ENCODE measurements at places on chromosomes 13 and 19.

- DNase-seq: no peak
Measured at GRCh38 chr13:74871369-74872070, 610.4 kb downstream of the TBC1D4 start.

DNA sequence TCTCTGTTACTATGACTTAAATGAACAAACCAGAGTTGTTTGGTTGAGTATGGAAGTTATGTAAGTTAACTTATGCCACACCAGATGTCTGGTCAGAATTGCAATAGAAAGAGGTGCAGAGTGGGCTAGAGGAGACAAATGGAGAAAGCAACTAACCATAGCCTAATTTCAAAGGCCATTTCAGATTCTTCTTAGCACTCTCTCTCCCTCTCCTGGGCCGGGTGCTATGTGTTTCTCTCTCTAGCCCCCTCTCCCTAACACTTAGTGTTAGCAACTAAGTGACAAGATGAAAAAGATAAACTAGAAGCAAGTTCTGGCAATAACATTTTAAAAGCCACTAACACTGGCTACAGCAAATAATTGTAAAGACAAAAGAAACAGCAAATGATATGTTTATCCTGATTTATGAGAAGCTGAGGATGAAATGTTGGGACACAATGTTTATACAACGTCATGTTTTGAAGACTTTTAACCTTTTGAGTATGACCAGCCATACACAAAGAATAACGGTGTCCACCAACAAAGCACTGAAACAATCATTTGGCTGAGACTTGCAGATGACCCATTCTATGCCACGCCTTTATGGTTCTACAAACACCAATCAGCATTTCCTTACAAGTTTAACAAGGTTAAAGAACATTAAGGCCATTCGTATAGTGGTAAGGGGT, 18.6 kb downstream of the SERPINE3 start:
- no peak for DNase-seq

- DNase-seq: no peak
Measured at GRCh38 chr19:3851254-3852176, 17.3 kb downstream of the ZFR2 start.

DNA sequence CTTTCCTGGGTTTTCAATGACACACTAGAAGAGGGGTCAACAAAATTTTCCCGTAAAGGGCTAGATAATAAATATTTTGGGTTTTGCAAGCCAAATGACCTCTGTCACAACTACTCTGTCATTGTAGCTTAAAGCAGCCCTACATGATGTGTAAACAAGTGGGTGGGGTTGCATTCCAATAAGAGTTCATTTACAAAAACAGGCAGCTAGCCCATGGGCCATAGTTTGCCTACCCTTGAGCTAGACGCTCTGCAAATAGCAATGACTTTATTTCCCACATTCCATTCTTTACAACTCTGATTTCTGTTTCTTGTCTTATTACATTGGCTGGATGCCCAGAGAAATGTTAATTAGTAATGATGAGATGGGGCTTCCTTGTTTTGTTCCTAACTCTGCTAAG, 76.0 kb downstream of the ZNF557 start:
- DNase-seq: no peak

DNA sequence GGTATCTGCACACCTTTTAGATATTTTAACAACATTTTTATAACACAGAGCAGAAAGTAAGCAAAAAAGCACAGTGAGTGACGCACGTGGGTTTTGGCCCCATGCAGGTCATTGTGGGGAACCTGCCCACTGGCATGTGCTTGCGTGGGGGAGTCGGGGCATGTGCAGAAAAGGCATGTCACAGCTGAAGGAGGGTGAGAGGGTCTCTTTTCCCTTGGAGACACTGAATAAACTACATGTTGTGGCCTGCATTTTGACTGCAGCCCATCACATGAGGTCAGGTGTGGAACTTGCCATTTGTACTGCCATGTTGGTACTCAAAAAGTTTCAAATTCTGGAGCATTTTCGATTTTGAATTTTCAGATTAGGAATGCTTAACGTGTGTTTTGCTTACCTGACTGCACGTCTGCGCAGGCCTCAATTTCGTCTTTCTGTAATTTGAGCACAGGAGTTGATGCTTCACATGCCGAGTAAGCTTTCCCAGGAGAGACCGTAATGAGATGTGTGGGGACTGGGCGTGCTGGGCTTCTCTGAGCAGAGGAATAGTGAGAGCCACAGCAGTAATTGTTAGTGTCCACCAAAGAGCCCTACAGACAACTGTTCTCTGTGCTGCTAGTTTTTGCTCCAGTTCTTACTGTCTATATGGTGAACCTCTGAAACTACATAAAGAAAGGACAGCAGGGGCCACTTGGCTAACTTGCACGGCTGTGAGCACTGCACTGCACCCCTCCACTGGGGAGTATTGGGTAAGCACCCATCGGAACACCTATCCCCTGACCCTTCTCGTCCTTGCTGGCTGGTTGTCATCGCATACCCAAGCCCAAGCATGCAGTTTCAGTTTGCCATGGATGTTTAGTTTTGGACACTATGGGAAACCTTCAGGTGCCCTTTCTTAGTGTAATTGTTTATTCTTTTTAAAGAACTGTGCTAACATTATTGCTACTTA, 72.9 kb upstream of the GPR183 start:
- no peak for DNase-seq

DNA sequence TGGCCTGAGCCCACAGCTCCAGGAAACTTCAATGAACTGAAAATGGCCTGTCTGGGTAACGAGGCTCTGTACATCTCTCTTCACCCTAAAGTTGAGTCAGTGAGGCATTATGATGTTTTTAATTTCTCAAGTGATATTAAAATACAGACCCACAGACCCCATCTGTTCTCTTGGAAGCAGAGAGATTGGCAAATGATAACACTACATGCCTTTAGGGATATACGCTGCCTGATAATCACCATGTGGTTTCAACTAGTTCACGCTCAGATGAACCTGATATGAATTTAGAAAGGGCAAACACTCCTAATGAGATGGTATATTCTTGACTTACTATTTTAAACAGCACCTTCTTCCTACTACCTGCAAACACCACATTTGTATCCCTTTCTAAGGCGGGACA, 127.5 kb downstream of the RFC3 start:
- DNase-seq: no peak

DNA sequence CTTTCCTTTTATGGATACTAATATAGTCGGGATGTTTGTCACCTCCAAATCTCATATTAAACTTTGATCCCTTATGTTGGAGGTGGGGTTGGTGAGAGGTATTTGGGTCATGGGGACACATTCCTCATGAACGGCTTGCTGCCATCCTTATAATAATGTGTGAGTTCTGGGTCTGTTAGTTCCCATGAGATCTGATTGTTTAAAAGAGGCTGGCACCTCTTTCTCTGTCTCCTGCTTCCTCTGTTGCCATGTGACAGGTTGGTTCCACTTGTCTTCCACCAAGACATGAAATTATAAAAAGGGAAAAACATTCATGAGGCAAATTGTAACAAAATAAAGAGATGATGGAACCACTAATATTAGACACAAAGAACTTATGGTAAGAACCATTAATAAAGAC, 107.8 kb upstream of the ATXN8OS start:
- no peak for DNase-seq

GRCh38 chr13:48626726-48627451, 26.8 kb upstream of the CYSLTR2 start:
- DNase-seq: peak; percentile 15

GRCh38 chr13:70189981-70190380, 81.7 kb upstream of the KLHL1 start:
- peak; percentile 9 for DNase-seq

DNA sequence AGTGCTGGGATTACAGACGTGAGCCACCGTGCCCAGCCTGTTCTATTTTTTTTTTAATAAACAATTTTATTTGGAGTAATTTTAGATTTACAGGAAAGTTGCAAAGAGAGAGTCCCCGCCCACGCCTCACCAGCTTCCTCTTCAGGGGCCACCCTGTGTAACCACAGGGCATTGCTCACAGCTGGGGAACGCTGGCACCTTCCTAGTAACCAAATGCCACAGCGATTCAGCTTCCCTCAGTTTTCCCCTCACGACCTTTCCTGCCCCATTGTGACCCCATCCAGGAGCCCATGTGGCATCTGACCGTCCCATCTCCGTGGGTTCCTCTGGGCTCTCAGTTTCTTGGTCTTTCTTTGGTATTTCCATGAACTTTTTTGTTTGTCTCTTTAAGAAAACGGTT, 83.9 kb downstream of the GNG7 start:
- no peak for DNase-seq

- DNase-seq: no peak
Measured at GRCh38 chr13:101529422-101529821, 76.9 kb downstream of the ITGBL1 start.

- no peak for DNase-seq
Measured at GRCh38 chr19:5052515-5052914, 83.6 kb downstream of the KDM4B start.

DNA sequence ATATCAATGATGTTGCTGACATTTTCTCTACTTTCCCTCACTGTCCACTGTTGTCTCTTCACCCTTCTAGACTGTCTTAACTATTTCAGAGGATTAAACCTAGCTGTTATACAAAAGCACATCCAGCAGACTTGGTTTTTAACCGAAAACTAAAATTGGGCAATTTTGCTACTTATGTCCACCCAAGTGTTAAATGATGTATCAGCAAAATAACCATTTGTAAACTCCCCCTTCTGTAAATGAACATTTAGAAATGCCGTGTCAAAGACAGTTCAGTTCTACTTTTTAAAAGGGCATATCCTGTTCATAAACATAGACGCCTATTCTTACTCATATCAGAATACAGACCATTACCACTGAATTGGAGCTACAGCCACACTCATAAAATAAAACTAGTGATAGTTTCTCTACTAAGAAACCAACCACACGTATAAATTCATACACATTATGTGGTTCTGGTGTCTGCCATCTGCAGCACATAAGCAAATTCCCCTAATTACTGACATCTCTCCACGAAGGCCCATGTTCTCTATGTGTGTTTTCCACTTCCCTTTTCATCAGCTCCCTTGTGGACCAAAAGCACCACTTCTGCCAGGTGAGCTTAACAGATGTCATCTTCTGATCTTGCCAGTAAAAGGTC, 1091.8 kb downstream of the PCDH9 start:
- no peak for DNase-seq

GRCh38 chr19:10352764-10353671, 13.6 kb upstream of the ICAM3 start:
- DNase-seq: peak; percentile 91

DNA sequence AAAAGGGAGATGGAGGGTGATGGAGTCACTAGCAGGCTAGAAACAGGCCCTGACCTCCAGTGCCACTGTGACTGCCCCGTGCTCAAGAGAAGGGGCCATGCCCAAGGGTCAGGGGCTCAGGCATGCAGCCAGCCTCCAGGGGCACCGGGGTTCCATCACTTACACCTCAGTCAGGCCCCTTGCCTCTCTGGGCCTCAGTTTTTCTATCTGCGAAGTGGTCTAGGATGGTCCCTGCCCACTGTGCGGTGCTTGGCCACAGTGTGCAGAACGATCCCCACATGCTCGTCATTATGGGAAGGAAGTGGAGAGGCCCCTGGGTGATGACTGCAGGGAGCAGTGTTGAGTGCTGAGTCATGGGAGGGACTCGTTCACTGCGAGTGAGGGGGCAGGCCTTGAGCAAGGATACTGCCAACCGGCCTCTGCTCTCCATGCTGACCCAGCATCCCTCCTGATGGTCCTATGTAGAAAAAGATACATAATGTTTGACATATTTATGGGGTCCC, 23.1 kb downstream of the TMED1 start:
- DNase-seq: no peak

DNA sequence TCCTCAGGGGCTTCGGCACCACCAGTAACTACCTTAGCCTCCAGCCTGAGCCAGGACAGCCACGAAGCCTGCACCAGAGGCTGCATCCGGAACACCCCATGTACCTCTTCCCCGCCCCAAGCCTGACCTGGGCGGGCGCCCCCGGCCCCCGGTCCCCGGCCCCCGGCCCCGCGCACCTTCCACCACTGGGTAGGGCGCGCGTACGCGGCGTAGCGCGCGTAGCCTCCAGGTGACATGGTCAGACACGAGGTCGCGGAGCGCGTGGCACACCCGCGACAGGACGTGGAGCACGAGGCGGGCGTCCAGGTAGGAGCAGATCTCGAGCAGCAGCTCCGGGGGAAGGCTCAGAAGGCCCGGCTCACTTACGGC, 450 bp downstream of the FBXW9 start:
- no peak for DNase-seq

- DNase-seq: no peak
Measured at GRCh38 chr19:38019396-38019724, 112.4 kb downstream of the SIPA1L3 start.

- peak; percentile 63 for DNase-seq
Measured at GRCh38 chr19:45677351-45678230, 9.6 kb downstream of the GIPR start.

DNA sequence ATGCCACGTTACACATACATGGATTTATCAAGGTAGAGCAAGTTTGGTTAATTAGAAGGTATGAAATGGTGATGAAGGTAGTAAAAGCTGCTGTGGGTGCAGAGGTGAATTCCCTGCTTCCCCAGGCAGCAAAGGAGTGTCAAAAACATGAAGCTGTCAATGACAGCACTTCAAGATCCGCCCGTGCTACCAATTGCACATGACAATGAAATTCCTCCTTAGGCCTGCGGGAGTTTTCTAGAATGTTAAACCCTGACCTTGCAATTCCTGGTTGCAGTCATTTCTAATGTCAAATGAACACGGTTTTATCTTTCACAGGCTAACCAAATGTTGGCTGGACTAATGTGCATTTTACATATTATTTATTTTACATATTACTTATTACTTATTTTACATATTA, 67.7 kb upstream of the LSM14A start:
- no peak for DNase-seq

DNA sequence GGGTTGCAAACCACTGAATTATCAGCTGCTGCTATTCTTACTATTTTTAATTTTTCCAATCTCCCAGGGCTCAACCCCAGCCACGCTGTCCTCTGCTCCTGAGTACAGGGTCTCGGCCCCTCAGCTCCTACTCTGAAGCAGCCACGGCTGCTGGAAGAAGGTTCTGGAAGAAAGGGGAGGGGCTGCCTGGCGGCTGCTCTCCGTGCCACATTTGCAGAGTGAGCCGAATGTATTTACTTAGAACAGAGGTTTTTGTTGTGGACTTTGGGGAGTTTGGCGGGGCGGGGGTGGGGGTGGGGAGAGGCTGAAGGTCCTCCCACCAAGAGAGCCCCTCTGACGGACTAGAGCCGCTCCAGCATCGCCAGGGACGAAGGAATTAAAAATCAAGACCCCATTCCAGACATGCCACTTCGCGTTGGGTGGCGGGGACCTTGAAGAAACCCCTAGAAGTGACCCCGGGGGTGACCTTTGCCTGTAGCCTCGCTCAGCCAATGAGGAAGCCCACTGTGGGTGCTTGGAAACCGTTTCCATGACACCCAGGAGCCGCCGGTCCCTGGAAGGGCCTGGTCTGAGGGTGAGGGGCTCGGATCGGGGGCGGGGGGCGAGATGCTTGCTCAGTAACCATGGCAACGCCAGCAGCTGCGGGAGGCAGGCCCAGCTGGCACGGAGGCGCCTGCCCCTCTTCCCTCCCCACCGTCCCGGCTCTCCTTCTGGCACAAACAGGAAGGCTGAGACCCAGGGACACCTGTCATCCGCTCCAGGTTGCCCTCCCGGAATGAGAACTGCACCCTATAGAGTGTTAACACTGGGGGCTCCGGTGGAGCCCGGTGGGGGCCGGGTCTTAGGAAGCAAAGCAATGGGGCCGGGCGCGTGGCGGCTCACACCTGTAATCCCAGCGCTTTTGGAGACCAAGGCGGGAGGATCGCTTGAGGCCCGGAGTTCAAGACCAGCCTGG, 54.2 kb upstream of the PTPRS start:
- DNase-seq: peak; percentile 86

Measured in retina (tissue), 1 donor.